ENCODE measurements at places on chromosomes 13 and 19. TPM values are rescaled to one million over a fixed set of nuclear protein-coding genes. Genes with fewer than 3 reads are reported as not detected.

Gene ALOX5AP
- total RNA-seq = not detected

Gene KXD1
- 66.5 TPM for total RNA-seq

Gene NLRP7
- total RNA-seq = not detected

Gene CPAMD8
- total RNA-seq = 294 TPM

Gene RFXAP
- 9.4 TPM for total RNA-seq

Gene UNC13A
- total RNA-seq = 1.3 TPM

Data from osteocyte (in vitro differentiated cells).